ENCODE measurements at places on chromosomes 11 and 22.

- peak; percentile 99 for DNase-seq
- H3K36me3 ChIP-seq, result no peaks in the 10 kb centered on the region
- peaks cover 27% of the 10 kb centered on the region for H3K4me1 ChIP-seq
Observed at GRCh38 chr22:38205261-38206128, 3.7 kb downstream of the MAFF start.

DNA sequence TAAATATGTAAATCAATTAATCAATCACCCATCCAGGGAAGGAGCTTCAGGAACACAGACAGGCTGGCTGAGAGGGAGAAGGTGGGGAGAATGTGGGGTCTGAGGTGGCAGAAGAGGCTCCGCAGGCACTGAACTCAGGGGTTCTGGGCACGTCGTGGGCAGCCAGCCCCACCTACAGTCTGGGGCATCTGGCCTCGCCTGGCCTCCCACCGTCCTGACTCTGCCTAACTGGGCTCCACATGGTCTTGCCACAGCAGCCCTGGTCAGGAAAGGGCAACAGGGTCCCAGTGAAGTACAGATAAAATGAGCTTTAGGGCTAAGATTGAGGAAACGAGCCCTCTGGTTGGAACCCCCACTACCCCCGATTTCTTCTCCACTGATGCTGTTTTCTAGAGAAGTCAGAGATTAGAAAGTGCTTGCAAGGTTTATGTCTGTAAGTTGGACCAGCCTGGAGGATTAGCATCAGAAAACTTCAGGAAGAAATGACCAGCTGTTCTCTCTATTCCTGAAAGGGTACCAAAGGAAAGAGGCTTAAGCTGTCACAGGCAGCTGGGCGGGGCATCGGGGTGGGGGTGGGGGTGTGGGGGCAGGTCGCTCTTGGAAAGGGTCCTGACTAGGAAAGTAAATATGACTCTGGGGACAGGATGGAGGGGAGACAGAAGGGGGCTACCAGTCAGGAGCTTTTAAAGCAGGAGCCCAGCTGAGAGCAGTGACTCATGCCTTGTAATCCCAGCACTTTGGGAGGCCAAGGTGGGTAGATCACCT, 261.7 kb downstream of the BUD13 start:
- no peak overlapping the region for H3K27ac ChIP-seq
- H3K4me3 ChIP-seq, result no peak overlapping the region
- DNase-seq, result no peak
- H3K4me1 ChIP-seq, result no peaks in the 10 kb centered on the region
- no peaks in the 10 kb centered on the region for H3K36me3 ChIP-seq

- no peak overlapping the region for H3K4me3 ChIP-seq
- no peaks in the 10 kb centered on the region for H3K27me3 ChIP-seq
- no peaks in the 10 kb centered on the region for H3K36me3 ChIP-seq
- H3K4me1 ChIP-seq, result peaks cover 15% of the 10 kb centered on the region
- no peak for DNase-seq
- H3K27ac ChIP-seq, result no peak overlapping the region
Observed at GRCh38 chr11:8757047-8757446, 74.5 kb downstream of the RPL27A start.

GRCh38 chr11:119607726-119608125, 121.3 kb downstream of the NECTIN1 start:
- DNase-seq, result no peak
- H3K4me1 ChIP-seq, result no peaks in the 10 kb centered on the region
- H3K36me3 ChIP-seq, result no peaks in the 10 kb centered on the region
- no peak overlapping the region for H3K27ac ChIP-seq

DNA sequence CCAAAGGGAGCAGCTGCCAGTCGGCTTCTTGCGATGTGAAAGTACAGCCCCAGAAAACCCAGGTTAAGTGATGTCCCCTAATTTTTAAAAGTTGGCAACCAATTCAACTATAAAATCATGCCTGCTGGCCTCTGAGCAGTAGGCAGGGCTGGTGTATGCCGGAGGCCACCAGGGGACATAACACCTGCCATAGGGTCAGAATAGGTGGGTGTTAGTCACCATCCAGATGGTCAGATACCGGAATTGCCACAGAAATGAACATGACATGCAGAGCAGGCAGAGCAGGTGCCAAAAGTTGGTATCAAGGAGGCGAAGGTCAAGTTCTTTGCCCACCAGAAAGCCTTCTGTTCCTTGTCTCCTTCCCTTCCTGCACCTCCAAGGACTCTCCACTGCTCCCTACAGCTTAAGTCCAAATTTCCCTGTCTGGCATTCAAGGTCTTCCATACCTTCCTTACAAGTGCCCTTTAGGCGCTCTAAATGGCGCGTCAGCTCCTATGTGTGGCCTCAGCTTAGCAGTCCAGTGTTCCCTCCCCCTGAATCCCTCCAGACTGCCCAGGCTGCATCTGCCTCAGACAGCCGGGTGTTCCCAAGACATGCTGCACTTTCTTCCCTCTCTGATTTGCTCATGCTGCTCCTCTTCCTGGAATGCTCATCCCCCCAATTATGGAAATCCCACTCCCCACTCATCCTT, 45.1 kb downstream of the PTPRJ start:
- no peaks in the 10 kb centered on the region for H3K36me3 ChIP-seq
- H3K4me1 ChIP-seq, result no peaks in the 10 kb centered on the region
- no peak overlapping the region for H3K27ac ChIP-seq
- H3K4me3 ChIP-seq, result no peak overlapping the region
- no peak for DNase-seq
- no peaks in the 10 kb centered on the region for H3K27me3 ChIP-seq

DNA sequence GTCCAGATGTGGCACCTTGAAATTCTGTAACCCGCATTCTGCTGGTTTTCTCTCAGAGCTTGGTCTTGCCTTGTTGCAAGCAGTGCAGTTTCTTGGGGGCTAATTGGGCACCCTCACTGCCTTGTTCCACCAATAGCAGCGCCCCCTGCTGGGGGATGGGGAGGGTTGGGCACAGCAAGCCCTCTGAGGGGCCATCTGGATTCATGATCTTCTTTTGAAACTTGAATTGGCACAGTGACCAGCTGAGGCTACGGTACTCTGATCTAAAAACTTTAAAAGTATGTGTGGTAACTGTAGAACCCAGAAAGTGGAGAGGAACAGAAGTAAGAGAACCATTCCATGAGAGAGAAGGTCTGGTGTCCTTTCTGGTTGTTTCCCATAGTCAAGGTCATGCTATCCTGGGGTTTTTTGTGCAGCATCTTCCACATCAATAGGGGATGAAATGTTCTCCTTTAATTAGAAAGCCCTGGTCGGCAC, 64.2 kb downstream of the MED15 start:
- no peak for DNase-seq
- peaks cover 34% of the 10 kb centered on the region for H3K4me1 ChIP-seq
- no peaks in the 10 kb centered on the region for H3K27me3 ChIP-seq
- H3K4me3 ChIP-seq, result no peak overlapping the region

- H3K27ac ChIP-seq, result no peak overlapping the region
- H3K4me1 ChIP-seq, result no peaks in the 10 kb centered on the region
- no peak overlapping the region for H3K4me3 ChIP-seq
Observed at GRCh38 chr11:17930544-17931125, 82.2 kb downstream of the SERGEF start.

DNA sequence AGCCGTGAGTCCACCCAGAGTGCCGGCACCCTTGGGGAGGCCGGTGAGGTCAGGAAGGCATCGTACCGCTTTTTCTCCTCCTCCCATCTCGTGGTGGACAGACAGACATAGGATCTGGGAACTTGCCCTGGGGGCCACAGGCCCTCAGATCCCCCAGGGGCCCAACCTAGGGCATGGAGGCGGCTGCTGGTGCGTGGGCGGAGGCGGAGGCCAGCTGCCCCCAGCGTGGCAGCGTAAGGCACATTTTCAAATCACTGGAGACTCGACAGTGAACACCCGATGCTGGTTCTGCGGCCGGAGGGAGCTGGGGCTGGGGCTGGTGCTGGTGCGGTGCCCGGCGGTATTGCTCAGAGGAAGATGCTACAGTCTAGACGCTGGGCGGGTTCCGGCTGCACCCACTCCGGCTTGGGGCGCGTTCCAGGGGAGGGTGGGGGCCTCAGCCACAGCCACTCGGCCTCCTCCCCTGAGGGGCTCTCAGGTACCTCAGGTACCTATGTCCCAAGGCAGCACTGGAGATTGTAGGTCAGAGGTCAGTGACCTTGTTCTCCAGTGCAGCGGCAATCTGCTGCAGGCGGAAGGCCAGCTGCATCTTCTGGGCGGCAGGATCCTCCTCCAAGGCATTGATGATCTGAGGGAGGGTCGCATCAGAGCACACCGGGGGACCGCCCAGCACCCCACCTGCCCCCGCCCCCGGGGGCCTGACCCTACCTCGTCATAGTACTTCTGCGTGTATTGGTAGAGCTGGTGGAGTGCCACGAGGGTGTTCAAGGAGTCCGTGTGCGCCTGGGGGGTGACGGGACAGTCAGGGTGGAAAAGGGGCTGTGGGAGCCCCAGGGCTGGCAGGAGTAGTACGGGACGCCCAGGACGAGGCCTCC, 5.2 kb upstream of the MAPK11 start:
- no peaks in the 10 kb centered on the region for H3K27me3 ChIP-seq
- no peaks in the 10 kb centered on the region for H3K4me1 ChIP-seq
- H3K4me3 ChIP-seq, result no peak overlapping the region
- H3K27ac ChIP-seq, result no peak overlapping the region
- no peak for DNase-seq

DNA sequence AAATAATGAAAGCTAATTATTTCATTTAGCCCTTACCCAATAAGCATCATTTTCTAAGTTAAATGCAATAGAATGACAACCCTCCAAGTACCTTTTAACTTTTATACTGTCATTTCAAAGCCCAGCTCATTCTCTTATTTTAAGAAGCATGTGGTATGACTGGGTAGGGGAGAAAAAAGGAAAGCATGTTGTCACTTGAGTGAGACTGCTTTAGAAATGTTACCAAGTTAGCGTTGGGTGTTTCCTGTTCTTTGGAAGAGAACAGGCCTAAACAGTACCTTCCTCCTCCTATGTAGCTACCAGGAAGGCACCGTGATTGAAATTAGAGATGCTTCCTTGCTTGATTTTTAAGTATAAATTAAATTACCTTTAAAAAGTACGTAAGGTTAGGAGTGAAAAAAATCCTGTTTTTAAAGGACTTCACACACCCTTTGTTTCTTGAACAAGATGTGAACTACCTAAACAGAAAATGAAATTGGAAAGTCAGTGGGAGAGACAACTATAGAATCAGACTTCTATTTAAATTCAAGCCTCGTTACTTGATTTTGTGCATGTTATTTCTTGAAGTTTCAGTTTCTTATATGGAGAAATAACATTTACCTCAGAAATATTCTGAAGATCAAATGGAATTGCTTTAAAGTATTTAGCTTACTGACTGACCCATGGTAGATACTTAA, 741 bp upstream of the CNTF start:
- H3K27ac ChIP-seq, result no peak overlapping the region
- H3K4me3 ChIP-seq, result no peak overlapping the region
- peaks cover 24% of the 10 kb centered on the region for H3K4me1 ChIP-seq
- peaks cover 20% of the 10 kb centered on the region for H3K36me3 ChIP-seq

- H3K27me3 ChIP-seq, result no peaks in the 10 kb centered on the region
- peak; percentile 88 for DNase-seq
- H3K4me3 ChIP-seq, result no peak overlapping the region
- peaks cover 15% of the 10 kb centered on the region for H3K36me3 ChIP-seq
- H3K27ac ChIP-seq, result peak overlapping the region; percentile 61
Observed at GRCh38 chr22:17830043-17830961, 56.0 kb upstream of the BID start.

DNA sequence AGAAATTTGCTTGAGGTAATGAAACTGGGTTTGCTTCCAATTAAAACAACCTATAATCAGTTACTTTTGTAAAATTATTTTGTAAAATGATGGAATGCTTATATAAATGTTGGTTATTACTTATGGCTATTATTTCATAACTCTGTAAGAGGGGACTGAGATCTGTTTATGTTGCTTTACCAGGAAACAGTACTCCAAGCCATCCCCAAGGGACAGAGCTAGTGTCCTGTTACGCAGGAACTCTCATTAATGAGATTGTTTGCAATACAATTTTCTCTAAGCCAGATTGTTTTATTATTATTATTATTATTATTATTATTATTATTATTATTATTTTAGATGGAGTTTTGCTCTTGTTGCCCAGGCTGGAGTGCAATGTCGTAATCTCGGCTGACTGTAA, 2.3 kb upstream of the NOX4 start:
- H3K4me3 ChIP-seq, result no peak overlapping the region
- DNase-seq, result no peak
- H3K4me1 ChIP-seq, result no peaks in the 10 kb centered on the region
- H3K27ac ChIP-seq, result no peak overlapping the region
- no peaks in the 10 kb centered on the region for H3K27me3 ChIP-seq
- H3K36me3 ChIP-seq, result no peaks in the 10 kb centered on the region

- H3K27me3 ChIP-seq, result no peaks in the 10 kb centered on the region
- peaks cover 42% of the 10 kb centered on the region for H3K4me1 ChIP-seq
- H3K27ac ChIP-seq, result peak overlapping the region; percentile 77
- H3K36me3 ChIP-seq, result no peaks in the 10 kb centered on the region
Observed at GRCh38 chr11:78349114-78349513, 68.5 kb downstream of the GAB2 start.

- no peak overlapping the region for H3K27ac ChIP-seq
- H3K27me3 ChIP-seq, result no peaks in the 10 kb centered on the region
- no peaks in the 10 kb centered on the region for H3K4me1 ChIP-seq
- no peak overlapping the region for H3K4me3 ChIP-seq
Observed at GRCh38 chr22:16949561-16949960, 58.5 kb downstream of the GAB4 start.

GRCh38 chr11:61891331-61892084, at the start of gene FADS3:
TSS of gene FADS3 (minus strand) at chr11:61891545. CDS start at chr11:61891381, 164 bp downstream.
- H3K4me1 ChIP-seq, result peaks cover 8% of the 10 kb centered on the region
- no peaks in the 10 kb centered on the region for H3K27me3 ChIP-seq
- DNase-seq, result peak; percentile 69
- H3K4me3 ChIP-seq, result peak within 1 kb of the TSS; percentile 77
- no peaks in the 10 kb centered on the region for H3K36me3 ChIP-seq
- H3K27ac ChIP-seq, result peak within 1 kb of the TSS; percentile 95

GRCh38 chr11:2268729-2269600, 1.4 kb downstream of the ASCL2 start:
- peak; percentile 77 for DNase-seq
- H3K27ac ChIP-seq, result no peak overlapping the region
- H3K36me3 ChIP-seq, result no peaks in the 10 kb centered on the region
- peak overlapping the region; percentile 30 for H3K4me3 ChIP-seq
- no peaks in the 10 kb centered on the region for H3K4me1 ChIP-seq

DNA sequence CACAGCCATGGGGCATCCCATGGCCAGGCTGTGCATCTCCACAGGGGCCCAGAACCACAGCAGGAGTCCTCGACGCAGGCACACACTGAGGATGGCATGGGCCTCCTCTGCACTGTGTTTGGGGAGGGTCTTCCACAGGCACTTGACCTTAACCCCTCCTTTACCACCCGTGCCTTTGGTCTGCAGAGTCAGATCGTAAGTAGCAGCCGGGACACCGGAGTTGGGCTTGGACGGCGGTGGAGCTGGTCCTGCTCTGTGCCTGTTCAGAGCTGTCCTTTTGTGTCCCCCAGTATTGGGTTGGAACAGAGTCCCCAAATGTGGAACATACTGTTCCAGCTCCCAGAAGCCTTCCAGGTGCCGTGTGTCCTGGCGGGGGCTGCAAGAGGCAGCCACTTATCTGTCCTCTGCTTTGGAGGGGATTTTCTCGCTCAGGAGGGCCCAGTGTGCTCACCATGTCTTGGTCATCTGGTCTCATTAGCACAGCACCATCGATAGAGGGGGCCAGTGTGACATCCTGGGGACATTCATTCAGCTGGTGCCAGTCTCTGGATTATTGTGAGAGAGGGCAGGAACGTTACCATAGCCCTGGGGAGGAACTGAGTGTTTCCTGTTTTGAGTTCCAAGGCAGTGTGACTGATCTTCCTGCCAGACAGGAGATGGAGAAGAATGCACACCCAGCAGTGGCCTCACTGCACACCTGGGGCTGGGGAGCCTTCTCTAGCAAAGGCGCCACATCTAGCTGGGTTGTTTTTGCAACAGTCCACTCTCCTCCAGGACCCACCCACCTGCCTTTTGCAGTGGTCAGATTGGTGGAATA, 12.4 kb downstream of the CRELD2 start:
- H3K4me1 ChIP-seq, result no peaks in the 10 kb centered on the region
- no peaks in the 10 kb centered on the region for H3K36me3 ChIP-seq
- DNase-seq, result peak; percentile 70

Measured in lung (tissue), 17 donors.